ENCODE measurements at places on chromosomes 5 and 9. TPM values are rescaled to one million over a fixed set of nuclear protein-coding genes. Genes with fewer than 3 reads are reported as not detected.

GRCh38 chr5:181241393-181241975, 2.2 kb downstream of the RACK1 start:
- DNase-seq, result peak; percentile 48

- DNase-seq, result no peak
These were observed 72.0 kb downstream of the ZFAND5 start for GRCh38 chr9:72292874-72293607.

Gene TYRP1
- not detected for total RNA-seq

Gene LOX
- total RNA-seq, result 13.2 TPM

Gene ADAMTS6
- 16.2 TPM for total RNA-seq

All from kidney epithelial cell (primary cell).